Mesothelial cell of epicardium (in vitro differentiated cells): ENCODE measurements at places on chromosomes 2 and 18.

DNA sequence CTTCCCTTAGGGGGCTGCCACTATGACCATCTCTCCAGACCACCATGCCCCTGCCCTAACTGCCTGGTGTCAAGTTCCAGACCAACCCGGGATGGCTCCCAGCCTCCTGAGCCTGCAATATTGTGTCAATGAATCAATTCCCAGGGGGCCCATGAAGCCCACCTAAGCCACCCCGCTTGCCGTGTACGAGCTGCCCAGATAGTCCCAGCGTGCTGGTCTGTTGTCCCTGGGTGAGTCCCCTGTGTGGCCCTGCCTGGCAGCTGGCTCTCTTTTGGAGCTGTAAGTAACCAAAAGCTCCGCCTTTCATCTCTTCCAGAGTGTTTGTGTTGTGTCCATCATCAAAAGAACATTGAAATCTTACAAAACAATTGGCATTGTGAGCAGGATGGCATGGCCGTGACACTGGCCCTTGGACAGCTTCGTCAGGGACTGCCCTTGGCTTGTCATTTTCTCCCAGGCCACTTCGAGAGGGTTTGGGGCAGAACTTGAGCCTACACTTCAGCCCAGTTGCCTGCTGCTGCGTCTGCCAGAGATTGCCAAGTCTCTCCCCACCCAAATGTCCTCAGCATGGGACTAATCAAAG is 11.3 kb upstream of the MAL start:
- DNase-seq = no peak

DNA sequence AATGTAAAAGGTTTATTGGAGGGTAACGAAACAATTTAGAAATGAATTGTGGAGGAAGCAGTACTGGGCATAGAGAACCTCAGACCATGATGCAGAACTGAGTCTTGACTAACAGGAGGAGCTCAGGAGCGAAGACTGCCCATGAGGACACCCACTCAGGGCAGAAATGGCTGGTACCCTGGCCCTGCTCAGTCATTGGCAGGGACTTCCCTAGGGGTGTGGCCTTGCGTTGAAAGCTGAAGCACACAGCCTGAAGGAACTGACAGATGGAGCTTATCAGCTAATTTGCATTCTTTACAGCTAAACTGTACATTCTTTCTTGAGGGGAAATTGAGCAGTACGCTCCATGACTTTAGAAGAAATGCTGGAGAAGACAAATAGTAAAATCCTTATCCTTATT is 57.1 kb downstream of the PDK1 start:
- DNase-seq = no peak

- no peak for DNase-seq
Measured at GRCh38 chr2:127884436-127884835, 1.3 kb downstream of the AMMECR1L start.

DNA sequence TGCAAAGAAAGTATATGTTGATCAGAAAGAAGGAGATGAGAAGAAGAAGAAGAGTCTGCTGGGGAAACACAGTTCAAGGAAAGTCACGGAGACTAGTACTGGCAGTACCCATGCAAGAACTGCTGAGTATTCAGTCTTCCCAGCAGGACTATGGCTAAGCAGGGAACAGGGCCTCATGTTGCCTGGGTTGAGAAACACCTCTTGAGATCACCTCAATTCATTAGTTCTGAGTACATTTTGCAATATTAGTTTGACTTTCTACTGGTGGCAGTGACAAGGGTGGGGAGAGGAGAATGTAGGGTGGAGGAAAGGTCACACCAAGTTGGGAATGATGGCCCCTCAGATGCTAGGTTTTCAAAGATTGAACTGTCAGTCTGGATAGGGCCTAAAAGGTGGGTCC is 50.5 kb downstream of the MRPL33 start:
- DNase-seq = no peak
